ENCODE measurements at places on chromosomes 11 and 22.

DNA sequence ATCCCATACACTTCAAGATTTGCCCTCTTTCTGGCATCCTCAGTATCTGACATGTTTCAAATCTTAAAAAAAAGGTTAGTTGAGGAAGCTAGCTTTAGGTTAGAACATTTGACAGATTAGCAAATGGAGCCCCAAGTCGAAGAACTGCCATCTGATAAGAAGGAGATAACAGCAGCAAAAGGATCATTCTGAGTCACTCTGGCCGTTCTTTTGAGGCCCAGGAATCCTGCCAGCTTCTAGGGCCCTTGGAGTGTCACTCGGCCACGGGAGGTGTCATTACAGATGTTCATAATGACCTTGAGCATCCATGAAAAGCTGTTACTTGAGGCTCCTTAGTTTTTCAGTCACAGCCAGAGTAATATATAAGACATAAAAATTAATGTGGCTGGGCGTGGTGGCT, 132.1 kb upstream of the RASSF10 start:
- DNase-seq = no peak

- no peak for DNase-seq
Observed at GRCh38 chr11:86500500-86501140, 125.9 kb downstream of the CCDC81 start.

GRCh38 chr22:32317524-32317923, 40.1 kb upstream of the RFPL3 start:
- DNase-seq = no peak

- no peak for DNase-seq
Observed at GRCh38 chr11:34830648-34831047, 85.5 kb downstream of the APIP start.

GRCh38 chr22:41127451-41127850, 35.1 kb downstream of the EP300 start:
- no peak for DNase-seq

- no peak for DNase-seq
Observed at GRCh38 chr11:86118253-86118652, 49.4 kb upstream of the PICALM start.

DNA sequence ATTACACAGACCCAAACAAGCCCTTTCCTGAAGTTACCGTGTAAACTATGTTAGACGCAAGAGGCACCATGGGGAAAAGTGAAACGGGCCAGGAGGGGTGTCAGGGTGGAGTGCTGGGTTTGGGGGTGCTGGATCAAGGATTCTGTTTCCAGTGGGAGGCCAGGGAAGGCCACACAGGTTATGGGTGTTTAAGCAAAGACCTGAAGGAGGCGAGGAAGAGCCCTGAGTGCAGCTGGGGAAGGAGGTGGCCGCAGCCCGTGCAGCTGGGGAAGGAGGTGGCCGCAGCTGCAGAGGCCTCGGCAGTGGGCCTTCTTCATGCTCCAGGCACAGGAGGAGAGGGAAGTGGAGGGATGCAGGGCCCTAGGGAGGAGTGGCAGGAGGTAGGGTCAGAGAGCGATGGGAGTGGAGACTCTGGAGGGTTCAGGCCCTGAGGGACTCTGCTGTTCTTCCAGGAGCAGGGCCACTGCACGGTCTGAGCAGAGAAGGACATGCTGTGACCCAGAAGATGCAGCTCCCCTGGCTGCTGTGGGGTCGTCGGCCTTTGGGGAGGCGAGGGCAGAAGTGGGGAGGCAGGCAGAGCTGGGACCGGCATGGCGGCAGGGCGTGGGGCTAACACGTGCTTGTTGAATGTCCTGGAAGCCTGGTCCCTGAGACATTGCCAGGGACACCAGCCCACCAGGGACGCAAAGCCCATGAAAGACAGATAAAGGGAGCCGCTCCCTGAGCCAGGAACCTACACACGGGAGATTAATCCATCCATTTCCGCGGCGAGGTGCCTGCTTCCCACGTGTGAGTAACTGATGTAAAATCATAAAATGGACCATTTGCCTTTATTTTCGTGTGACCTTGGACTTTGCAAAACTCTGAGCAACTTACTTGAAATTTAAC, 1049.1 kb downstream of the BRD1 start:
- DNase-seq = no peak

All from stimulated activated CD8-positive, alpha-beta memory T cell treated with anti-CD3 and anti-CD28 coated beads, Interleukin-7, amount 100 ng/mL, for 24 hours (primary cell).